ENCODE measurements at places on chromosomes 2 and 18.
A peak's percentile ranks its signal among the peaks of the same experiment; 100 is the strongest.

DNA sequence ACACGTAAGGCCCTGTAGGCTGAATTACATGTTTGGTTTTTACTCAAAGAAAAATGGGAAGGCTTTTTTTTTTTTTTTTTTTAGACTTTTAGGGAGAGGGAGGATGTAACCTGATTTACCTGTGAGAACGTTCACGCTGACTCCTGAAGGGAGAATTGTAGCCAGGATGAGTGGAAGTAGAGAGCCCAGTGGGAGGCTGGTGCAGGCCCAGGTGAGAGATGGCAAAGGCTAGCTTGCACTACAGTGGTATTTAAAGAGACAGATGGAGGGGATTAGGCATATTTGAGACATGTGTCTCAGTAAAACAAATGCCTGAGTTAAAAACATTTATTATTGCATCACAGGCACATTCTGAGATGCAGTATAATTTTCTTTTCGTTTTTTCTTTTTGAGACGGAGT lies 107.9 kb downstream of the CCDC85A start:
- no peak for DNase-seq

DNA sequence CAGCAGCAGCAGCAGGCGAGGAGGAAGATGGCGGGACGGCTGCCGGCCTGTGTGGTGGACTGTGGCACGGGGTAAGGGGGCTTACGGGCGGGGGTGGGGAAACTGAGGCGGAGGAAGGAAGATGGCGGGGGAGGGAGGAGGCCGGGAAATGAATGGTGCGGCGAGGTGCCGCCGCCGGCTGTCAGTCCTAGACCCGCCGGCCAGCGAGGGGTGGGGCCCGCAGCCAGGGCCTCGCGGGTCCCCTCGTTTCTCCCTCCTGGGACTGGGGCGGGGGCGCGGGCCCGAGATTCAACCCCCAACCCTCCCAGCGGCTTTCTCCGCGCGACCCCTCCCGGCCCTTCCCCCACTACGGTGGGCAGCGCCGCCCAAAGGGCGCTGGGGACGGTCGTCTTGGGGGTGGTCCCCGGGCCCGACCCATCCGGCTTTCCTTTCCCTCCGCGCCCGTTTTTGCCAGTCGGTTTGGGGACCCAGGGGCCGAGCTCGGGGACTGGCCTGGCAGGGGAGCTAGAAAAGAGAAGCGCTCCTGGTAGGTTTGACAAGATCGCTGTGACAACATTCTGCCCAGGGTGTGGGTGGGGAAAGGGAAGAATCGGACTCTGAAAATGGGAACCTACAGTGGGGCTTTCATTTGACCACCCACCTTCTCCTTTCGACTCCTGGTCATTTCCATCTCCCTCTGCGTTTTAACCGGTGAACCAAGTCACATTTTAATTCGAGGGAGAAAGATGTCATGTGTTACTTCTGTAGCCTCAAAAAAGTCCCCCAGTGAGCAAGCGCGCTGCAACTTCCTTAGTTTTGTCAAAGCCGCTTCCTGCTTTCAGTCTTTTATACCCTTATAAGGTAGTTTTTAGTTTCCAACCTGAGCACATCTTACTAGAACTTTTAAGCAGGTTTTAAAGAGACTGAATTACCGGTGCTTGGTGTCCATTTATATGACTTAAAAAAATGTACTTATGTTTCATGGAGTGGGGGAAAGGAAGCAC lies 655 bp downstream of the ACTR3 start:
- DNase-seq: no peak

GRCh38 chr2:273333-273732 lies 8.6 kb downstream of the ACP1 start:
- no peak for DNase-seq

- peak; percentile 72 for DNase-seq
Measured at GRCh38 chr2:113858764-113859163, 31.1 kb upstream of the ACTR3 start.

DNA sequence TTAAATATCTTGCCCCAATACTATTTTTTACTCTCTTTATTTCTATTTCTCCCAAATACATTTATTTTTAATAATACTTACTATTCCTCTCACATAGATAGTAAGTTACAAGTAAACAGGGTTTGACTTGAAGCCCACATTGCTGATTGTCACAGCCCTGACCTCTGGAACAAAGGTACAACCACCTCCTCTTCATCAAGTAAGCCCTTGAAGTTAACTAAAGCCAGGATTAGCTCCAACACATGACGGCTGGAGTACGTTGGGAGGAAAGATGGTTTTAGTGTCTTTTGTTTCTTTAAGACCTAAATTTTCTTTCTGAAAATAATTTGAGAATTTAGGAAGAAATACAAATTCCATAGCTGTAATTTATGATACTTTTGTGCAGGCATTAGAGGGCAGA lies 949 bp downstream of the MYOM1 start:
- DNase-seq: no peak

DNA sequence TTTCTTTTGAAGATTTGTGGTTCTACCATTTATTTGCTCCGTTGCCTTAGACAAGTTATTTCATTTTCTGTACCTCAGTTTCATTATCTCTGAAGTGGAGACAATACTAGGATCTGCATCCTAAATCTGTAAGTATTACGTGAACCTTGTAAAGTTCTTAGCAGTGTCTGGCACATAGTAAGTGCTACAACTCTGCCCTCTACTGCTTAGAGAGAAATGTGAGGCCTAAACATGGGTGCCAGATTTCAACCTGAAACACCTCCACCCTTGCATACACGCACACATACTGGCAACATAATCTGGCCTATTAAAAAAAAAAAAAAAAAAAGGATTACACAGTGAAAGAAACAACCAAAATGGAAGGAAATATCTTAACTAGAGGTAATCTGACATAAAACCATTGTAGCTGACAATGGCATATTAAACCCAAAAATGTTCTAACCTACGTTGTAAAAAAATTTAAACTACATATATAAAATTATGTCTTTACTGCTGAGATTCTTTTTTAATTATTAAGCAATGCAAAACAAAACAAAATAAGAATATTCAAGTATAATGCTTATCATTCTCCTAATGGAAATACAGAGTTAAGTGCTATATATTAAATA lies 132.6 kb downstream of the MAP2 start:
- peak; percentile 5 for DNase-seq

DNA sequence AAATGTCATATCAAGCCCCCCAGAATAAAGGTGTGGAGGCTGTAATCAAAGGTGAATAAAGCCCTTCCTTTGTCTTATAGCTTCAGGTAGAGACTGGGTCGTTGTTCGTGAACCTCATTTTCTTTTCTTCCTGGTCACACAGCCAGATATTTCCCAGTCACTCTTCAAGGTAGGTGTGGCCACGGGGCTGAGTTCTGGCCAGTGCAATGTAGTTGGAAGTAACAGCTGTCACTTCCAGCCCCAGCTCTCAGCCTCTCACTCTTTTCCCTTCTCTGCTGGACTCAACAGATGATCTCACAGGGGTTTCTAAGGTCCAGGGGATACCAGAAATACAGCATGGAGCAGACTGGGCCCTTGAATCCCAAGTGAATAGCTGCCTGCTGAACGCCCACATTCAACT lies 15.8 kb upstream of the TRPM8 start:
- DNase-seq: no peak

GRCh38 chr2:98020992-98021713 lies 25.4 kb upstream of the TMEM131 start:
- no peak for DNase-seq

DNA sequence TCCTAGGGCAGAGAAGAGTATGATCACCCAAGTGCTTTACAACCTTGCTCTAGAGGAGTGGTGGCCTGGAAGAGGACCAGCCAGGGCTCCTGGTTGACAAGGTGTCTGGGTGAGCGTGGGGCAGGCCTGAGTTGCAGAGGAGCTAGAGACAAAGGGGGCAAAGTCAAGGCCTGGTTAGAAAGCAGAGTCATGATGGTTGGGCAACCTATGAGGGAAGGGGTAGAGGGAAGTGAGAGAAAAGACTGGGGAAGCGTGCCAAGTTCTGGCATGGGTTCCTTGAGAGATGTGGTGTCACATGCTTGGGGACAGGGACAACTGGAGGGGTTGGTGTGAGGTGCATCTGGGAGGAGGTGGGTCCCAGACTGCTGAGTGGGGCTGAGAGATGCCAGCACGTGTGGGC lies 13.5 kb downstream of the ZFP36L2 start:
- no peak for DNase-seq

GRCh38 chr2:54665436-54665856 lies 58.0 kb upstream of the EML6 start:
- no peak for DNase-seq

DNA sequence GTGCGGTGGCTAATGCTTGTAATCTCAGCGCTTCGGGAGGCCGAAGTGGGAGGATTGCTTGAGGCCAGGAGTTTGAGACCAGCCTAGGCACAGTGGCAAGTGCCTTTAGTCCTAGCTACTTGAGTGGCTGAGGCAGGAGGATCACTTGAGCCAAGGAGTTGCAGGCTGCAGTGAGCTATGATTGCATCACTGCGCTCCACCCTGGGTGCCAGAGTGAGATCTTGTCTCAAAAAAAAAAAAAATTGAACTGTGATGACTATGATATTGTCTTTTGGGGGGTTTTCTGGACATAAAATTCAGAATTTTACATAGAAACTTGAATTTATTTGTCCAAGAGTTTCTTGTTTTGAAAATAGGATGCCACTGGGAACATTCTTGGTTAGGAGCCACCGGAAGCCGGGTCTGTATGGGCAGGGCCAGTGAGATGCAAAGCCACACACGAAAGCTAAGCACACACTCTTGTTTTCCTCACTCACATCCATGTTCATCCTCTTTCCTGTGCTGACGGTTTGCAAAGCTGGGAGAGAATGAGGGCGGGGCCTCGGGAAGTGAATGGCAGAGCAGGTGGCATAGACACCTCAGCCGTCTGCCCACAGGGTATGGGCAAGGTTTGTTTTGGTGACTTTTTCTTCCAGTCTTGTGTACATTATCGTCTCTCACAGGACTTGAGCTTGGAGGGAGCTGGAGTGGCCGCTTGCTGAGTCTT lies 12.6 kb downstream of the AGAP1 start:
- no peak for DNase-seq

GRCh38 chr2:3585261-3586109 lies 9.4 kb upstream of the COLEC11 start:
- no peak for DNase-seq
